ENCODE measurements at places on chromosomes 12 and 14.

- no peak for DNase-seq
These were observed 156.4 kb downstream of the ESR2 start for GRCh38 chr14:64137657-64138290.

DNA sequence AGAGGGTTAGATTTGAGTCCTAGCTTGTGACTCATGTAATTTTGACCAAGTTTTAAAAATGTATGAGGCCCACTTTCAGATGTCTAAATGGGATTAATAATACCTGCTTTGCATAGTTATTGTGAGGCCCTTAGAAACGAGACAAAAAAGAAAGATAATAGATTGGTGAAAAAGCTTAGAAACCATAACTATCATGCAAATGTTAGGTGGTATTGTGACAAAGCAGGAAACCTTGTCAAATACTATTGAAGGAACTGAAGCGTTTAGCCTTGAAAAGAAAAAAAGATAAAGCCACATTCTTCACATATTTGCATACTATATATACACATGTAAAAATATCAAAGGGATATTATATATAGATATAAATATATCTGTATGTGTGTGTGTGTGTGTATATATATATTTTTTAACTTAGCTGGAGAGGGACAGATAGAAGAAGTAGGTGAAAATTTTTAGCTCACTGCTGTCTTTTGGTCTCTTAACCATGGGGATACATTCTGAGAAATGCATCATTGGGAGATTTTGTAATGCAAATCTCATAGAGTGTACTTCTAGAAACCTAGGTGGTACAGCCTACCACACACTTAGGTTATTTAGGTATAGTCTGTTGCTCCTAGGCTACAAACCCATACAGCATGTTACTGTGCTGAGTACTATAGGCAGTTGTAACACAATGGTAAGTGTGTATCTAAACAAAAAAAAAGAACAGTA, 270.3 kb downstream of the CCDC91 start:
- DNase-seq: no peak

- DNase-seq: no peak
These were observed 53.7 kb downstream of the CCNK start for GRCh38 chr14:99534863-99535262.

DNA sequence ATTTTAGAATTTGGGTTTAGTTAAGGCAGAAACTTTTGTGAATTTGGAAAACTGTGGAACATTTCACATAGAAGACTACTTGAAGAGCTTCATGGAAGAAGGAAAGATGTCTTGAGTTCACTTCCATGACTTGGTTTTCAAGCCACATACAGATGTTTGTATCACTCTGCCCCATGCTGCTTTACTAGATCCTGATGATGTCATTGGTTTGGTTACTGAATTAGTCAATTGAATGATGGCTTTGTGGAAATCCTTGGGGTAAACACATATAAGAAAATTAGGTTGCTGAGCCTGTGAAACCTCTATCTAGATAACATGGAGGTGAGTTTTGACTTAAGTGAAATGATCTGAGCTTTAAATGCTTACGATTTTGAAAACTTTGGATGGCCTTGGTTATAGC, 90.6 kb downstream of the LRRK2 start:
- DNase-seq: no peak

- DNase-seq: no peak
These were observed 13.8 kb downstream of the ZNF839 start for GRCh38 chr14:102333390-102333789.

DNA sequence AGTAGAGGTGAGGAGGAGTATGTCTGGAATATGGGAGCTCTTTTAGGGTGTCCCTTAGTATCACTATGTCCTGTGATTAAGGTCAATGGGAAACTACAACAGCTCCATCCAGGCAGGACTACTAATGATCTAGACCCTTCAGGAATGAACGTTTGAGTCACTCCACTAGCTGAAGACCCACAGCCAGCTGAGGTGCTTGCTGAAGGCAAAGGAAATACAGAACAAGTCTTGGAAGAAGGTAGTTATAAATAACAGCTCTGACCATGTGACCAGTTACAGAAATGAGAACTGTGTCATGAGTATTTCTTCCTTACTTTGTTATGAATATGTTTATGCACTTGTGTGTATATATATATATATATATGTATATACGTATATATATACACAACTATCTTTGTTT, 40.5 kb upstream of the USP44 start:
- no peak for DNase-seq

GRCh38 chr14:105204206-105204930, 23.3 kb upstream of the NUDT14 start:
- no peak for DNase-seq

DNA sequence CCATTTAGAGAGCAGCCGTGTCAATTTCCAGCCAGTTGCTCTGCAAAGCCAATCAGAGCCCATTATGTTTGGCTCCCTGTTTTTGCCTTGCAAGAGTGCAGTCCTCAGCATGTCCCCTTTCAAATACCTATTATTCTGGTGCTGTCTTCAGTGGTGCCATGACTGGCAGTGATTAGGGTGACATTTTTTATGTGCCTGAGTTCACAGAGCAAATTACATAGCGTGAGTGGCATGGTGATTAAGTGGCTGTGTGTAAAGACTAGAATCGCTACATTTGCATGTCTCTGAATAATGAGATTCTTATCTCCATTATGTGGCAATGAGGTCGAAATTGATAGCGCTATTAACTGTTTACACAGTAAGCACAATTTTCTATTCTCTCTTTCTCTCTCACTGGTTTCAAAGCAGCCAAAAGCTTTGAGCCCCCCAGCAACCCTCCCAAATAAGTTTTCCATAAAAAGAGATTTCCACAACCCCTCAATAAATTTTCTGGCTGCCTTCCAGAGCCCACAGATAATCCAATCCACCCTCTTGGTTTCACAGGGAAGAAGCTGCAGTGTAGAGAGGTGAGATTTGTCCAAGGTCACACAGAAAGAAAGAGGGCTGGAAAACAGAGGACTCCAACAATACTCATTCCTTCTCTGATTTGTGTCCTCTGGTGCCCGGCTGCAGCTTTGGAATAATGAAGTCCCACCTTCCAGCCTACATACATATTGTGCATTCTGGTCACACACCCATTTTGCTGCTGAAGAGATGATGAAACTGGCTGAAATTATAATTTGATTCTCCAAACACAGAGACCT, 58.8 kb upstream of the NUDT4 start:
- no peak for DNase-seq

DNA sequence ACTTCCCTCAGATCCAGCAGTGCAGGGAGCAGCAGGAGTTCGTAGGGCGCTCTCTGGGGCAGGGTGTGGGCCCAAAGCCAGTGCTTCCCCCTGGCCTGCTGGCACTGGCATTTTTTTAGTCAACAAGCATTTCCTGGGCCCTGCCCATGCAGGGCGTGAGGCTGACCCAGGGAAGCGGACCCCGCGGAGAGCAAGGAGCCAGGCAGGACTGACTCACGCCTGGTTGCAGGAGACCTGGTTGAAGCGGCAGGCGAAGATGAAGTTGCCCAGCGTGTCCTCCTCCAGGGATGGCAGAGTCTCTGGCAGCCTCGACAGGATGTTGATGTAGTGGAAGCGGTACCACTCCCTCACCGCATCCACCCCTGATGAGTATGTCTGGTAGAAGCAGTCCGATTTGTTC, 13.5 kb downstream of the SCNN1A start:
- DNase-seq: no peak

DNA sequence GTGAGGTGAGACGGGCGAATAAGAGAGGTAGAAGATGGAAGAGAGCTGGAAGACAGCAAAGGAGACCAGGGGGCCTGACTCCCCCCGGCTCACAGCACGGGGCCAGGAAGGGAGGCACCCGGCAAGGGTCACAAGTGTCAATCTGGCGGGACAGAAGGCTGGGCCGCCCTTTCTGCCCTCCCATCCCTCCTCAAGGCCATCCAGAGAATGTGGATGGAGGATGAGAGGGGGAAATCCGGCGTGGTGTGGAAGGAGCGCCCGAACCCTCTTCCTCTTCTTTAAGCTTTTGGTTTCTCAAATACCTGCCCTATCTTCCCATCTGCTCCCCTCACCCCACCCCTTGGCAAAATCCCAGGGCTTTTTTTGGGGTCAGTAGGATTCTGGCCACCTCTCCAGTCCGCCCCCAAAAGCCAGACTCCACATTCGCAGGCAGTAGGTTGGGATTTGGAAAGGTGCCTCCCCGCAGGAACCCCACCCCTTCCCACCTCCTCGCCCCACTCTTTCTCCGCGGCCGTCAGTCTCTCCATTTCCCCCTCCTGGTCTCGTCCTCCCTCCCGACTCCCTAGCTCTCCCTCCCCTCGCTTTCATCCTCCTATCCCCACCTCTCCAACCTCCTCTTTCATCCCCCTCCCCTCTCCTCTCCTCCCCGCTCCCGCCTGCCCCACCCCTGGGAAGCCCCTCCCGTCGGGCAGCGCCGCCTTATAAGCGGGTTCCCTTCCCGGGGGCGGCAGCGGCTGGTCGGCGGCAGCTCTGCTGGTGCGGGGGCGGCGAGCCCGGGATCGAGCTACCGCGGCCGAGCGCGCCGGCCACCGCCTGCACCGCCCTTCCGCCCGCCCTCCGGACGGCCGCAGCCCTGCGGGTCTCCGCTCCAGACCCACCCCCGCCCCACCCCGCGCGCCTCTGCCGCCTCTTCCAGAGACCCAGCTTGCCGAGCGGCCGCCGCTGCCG, at the start of gene PTMS:
Gene PTMS, plus strand, starts transcription at position 730 of the 948 bp plus-strand sequence. CDS start 343 bp downstream, outside the sequence.
- peak; percentile 88 for DNase-seq

DNA sequence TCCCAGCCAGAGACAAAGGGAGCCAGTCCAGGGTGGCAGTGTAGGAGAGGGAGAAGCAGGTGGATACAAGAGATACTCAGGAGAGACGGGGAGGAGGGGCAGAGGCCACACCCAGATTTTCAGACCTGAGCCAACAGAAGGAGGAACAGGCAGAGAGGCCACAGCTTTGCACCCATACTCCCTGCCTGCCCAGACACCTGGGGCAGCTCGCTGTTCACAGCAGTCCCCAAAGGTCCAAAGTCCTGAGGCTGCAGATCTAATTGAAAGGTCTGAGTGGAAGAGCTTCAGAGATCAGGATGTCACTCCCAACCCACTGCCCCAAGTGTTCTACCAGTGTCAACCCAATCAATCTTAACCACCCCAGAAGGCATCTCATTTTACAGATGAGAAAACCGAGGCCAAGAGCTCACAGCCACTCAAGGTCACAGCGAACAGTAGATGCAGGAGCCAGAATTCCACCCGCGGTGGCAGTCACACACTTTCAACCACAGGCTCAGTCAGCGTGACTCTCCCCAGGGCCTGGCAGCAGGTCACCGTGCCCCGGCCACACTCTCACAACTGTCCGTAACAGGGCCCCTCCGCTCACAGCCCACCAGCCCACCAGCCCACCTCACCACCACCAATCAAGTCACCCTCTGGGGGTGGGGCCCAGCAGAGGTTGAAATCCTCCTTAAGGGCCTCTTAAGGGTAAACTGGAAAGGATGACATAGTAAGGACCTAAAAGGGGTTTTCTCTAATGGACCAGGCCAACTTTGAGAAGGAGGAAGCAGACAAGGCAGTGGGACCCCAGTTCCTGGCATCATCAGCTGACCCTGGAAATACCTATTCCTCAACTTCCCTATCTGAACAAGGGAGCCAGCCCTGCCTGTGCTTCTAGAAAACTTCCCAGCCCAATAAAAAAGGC, 33.3 kb downstream of the ACTN1 start:
- DNase-seq: no peak

- DNase-seq: no peak
These were observed 43.0 kb upstream of the GNPNAT1 start for GRCh38 chr14:52834440-52834842.

All from H1 (cell line).